Activated CD8-positive, alpha-beta memory T cell treated with anti-CD3 and anti-CD28 coated beads for 1 hour (primary cell): ENCODE measurements at places on chromosomes 11 and 22.

- DNase-seq, result no peak
These were observed 12.7 kb downstream of the TOM1 start for GRCh38 chr22:35312198-35313059.

- no peak for DNase-seq
These were observed 7.9 kb downstream of the FBLN1 start for GRCh38 chr22:45510376-45511232.

DNA sequence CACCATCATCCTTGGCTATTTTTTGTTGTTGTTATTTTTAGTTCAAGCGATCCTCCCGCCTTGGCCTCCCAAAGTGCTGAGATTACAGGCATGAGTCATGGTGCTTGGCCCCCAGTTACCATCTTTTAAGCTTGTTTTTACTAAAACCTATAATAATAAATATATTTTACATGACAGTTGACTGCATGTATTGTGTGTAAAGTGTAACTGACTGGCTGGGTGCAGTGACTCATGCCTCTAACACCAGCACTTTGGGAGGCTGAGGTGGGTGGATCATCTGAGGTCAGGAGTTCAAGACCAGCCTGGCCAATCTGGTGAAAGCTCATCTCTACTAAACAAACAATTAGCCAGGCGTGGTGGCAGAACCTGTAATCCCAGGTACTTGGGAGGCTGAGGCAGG is 386.2 kb downstream of the TENM4 start:
- DNase-seq, result no peak

GRCh38 chr22:20585639-20586402 is 78.4 kb downstream of the MED15 start:
- no peak for DNase-seq

DNA sequence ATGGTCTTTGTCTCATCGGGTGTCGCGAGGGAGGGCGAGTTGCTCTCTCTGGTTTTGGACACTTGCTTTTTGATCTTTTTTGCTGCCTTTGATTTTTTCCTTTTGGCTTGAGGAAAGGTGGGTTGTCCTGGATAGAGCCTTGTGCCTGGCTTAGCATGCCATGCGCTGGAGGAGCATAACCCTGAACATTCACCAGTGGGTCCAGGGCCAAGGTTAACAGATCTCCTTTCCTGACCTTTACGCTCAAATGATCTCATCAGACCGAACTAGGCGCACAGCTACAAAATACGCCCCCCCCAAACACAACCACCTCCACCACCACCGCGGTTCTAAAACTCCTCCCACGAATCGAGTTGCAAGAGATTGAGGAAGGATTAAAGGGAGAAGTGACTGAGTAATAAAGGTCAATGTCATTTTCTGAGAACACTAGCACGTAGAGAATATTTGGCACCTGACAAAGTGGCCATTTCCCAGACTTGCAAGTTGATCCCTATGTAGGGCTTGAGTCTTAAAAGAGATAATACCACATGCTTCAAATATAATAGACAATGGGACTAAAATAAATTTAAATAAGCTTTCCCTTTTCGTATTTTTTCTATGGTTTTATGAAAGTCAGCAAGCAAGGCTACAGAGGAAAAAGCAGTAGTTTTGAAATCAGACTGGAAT is 48.7 kb upstream of the CADM1 start:
- no peak for DNase-seq

GRCh38 chr11:18229501-18229900 is 7.1 kb downstream of the SAA4 start:
- DNase-seq, result no peak

DNA sequence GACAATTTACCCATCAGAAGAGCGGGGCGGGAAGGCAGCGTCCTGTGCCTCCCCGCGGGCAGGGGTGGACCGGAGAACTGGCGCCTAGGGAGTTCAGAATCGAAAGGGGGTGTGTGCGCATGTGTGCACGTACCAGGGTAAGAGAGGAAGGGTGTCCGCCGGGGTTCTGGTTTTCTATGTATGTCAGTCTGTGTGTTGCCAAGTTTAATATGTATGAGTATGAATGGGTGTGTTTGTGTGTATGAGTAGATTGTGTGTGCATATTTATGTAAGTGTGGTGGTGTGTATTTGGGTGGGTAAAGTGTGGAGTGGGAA is 2.0 kb downstream of the KCNC1 start:
- DNase-seq, result no peak

GRCh38 chr11:57414612-57415212 is 12.2 kb downstream of the SLC43A3 start:
- no peak for DNase-seq

- no peak for DNase-seq
These were observed 271.4 kb upstream of the LUZP2 start for GRCh38 chr11:24225501-24225900.

- no peak for DNase-seq
These were observed 7.3 kb upstream of the SSTR3 start for GRCh38 chr22:37219533-37219932.
